ENCODE measurements at places on chromosomes 7 and 10.

GRCh38 chr10:112278871-112279270, 4.3 kb upstream of the TECTB start:
- DNase-seq, result no peak

GRCh38 chr7:1219498-1219897, 13.2 kb upstream of the UNCX start:
- no peak for DNase-seq

- DNase-seq, result no peak
These were observed 2.2 kb downstream of the PHTF2 start for GRCh38 chr7:77800730-77801129.

- DNase-seq, result no peak
These were observed 13.2 kb upstream of the MAP3K8 start for GRCh38 chr10:30420766-30421165.

DNA sequence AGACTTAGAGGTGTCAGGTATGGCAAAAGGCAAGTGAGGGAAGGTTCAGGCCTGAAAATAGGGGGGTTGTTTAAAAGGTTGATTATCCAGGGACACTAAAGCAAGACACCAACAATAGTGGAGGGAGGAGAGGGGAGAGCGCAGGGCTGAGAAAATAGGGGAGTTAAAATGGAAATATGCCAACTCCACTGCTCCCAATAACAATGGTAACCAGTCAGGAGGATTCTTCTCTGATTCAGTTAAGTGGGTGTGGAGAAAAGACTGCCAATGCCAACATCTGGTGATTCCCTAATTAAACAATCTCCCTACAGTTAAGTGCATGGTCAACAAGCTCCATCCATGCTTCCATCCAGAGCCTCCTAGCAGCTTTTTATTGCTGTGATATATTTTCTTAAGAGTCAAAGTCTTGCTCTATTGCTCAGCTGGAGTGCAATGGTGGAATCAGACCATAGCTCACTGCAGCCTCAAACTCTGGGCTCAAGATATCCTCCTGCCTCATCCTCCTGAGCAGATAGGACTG, 183.3 kb downstream of the JAZF1 start:
- DNase-seq, result no peak

DNA sequence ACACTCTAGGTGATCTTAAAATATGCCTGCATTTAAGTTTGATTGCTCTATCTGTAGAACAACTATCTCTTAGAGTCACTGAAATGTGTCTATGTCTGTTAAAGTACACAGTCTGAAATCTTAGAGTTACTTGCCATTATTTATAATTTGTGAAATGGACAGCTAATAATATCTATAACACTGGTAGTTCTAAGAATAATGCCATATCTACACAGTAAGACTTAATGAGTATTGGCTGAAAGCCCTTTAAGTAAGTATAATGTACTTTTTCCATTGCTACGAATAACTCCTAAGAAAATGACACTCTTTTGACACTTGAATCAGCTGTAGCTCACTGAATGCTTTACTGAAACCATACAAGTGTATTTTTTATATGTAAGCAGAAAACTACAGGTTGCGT, 567.4 kb upstream of the PCDH15 start:
- no peak for DNase-seq

DNA sequence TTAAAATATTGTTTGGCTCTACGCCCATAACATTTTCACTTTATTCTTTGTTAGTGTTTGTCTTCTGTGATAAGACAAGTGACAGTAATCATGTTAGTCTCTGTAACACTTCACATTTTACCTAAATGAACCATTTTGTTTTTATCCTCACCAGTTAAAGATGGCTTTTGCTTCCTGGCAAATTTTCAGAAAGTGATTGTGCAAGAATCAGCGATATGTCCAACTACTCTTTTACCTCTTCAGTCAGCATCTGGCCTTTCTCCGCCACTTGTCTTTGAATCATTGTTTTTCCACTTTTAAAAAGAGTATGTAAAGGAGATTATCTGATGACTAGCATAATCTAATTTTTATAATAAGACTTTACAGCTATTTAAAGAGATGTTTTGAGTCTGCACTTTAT, 3.5 kb downstream of the DGKB start:
- DNase-seq, result no peak

DNA sequence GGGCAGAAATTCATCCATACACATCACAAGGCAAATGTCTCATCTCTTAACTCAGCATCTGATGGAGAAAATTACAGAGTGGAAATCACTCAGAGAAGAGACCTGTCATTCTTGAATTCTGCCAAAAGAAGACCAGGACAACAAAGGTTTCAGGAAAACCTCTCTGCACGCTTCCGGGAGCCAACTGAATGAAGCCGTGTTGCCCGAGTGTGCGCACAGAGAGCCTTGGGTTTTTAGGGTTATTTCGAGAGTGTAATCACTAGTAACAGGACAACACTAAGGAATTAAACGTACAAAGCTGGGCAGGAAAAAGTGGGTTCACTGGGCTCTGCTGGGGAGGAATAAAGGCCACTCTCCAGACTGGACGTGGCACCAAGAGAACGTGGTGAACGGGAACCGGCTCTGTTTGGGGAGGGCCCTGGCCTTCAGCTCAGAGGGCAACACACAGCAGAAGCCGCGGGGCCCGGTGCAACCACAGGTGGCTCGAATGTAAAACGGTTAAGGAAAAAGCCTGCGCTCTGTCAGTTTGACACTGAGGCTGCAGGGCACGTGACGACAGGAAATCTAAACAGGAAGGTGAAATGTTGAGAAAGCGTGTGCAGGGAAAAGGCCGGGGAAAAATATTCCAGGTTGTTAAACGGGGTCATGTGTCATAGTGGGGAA, 331.5 kb downstream of the DNAJB6 start:
- no peak for DNase-seq

GRCh38 chr7:109699661-109700060, 1130.0 kb downstream of the DNAJB9 start:
- no peak for DNase-seq

GRCh38 chr7:20343941-20344340, 13.2 kb downstream of the ITGB8 start:
- no peak for DNase-seq

DNA sequence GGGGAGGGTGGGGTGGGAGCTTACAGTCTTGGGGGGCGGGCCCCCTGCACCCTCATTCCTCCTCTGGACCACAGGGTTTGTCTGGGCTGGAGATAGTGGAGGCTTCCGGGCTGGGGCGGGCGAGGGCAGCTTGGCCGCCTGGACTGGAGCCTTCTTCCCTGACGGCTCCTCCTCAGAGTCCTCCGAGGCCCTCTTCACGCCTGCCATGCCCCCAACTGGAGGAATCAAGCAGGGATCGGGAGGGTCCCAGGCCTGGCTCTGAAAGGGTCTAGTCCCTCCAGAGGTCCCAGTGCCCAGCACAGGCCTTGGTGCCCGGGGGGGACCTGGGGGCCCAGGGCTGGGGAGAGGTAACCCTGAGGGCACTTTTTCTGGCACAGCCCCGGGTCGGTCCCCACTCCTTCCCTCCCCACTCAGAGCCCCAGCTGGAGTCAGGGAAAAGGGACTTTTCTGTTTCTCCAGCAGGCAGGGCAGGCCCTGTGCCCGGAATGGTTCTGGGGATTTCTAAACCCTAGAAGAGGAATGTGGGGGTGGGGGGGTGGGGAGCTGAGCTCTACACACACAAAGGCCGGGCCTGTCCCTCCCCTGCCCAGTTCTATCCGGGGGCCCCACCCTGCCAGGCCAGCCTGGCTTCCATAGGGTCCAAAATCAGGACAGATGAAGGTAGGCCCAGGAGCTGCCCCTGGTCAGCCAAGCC, 11.6 kb downstream of the MICALL2 start:
- DNase-seq, result no peak

GRCh38 chr10:77347052-77347451, 290.6 kb downstream of the KCNMA1 start:
- DNase-seq, result no peak

GRCh38 chr10:91587710-91588638, 44.9 kb downstream of the PPP1R3C start:
- no peak for DNase-seq

GRCh38 chr10:7193369-7193768, 217.5 kb downstream of the SFMBT2 start:
- DNase-seq, result no peak

- DNase-seq, result no peak
These were observed 381.6 kb downstream of the PARD3 start for GRCh38 chr10:34433241-34434076.

DNA sequence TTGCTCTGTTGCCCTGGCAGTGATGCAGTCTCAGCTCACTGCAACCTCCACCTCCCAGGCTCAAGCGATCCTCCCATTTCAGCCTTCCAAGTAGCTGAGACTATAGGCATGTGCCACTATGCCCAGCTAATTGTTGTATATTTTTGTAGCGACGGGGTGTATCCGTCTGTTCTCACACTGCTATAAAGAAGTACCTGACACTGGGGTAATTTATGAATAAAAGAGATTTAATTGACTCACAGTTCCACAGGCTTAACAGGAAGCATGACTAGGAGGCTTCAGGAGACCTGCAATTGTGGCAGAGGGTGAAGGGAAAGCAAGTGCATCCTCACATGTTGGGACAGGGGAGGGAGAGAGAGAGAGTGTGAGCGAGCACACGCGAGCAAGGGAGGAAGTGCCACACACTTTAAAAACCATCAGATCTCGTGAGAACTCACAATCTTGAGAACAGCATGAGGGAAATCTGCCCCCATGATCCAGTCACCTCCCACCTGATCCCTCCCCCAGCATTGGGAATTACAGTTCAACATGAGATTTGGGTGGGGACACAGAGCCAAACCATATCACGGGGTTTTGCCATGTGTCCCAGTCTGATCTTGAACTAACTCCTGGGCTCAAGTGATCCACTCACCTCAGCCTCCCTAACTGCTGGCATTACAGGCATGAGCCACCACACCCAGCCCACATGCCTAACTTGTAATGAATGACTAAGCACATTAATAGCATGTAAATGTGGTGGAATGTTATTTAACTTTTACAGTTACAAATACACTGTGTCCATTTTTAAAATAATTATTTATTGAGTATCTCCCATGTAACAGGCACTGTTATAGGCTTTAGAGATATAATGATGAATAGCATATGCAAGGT, 65.5 kb downstream of the RALA start:
- no peak for DNase-seq

DNA sequence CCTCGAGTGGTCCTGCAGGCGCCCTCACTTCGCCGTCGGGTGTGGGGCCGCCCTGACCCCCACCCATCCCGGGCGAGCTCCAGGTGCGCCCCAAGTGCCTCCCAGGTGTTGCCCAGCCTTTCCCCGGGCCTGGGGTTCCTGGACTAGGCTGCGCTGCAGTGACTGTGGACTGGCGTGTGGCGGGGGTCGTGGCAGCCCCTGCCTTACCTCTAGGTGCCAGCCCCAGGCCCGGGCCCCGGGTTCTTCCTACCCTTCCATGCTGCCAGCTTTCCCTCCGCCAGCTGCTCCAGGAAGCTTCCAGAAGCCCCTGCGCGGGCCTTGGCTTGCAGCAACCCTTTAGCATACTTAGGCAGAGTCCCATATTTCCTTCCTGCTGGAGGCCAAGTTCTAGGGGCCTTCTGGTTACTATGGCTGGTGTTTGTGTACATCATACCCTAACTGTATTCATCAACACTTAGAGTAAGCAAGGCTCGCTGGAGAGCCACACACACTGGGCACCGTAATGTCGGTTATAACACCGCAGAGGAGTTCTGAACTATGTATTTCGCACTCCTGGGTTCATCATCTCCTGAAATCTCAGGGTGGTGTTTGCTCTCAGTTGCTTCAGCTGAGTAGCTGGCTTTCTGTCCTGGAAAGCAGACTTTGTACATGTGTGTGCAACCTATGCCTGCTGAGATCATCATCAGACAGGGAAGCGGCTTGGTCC, 471 bp downstream of the MGMT start:
- no peak for DNase-seq
